A549 treated with Hydrocortisone at 1 μM for 4 hours (cell line): ENCODE measurements at places on chromosomes 6 and 20. TPM values are rescaled to one million over a fixed set of nuclear protein-coding genes. Genes with fewer than 3 reads are reported as not detected.

HCK gene
- 0.09 to 0.13 TPM (median 0.11 TPM) in 5 replicates for total RNA-seq

PROCR gene
- total RNA-seq: 105 to 147 TPM (median 140 TPM) in 5 replicates

PLCB4 gene
- 14.4 to 23.2 TPM (median 17.9 TPM) in 5 replicates for total RNA-seq

ZC2HC1B gene
- not detected in 5 replicates for total RNA-seq

FRMD1 gene
- total RNA-seq: 0.03 to 0.07 TPM in 2 of 5 replicates, not detected in the others

OR2J3 gene
- not detected in 5 replicates for total RNA-seq

CST2 gene
- 0.59 to 1.2 TPM (median 0.71 TPM) in 5 replicates for total RNA-seq

SYNGAP1 gene
- 3.1 to 4.8 TPM (median 4.4 TPM) in 5 replicates for total RNA-seq

ADGRB3 gene
- total RNA-seq: not detected in 5 replicates

PRELID3B gene
- total RNA-seq: 53.6 to 74.2 TPM (median 62.1 TPM) in 5 replicates

SNRNP48 gene
- total RNA-seq: 8.4 to 11.0 TPM (median 10.2 TPM) in 5 replicates

FAM209A gene
- total RNA-seq: 0.21 to 0.52 TPM (median 0.30 TPM) in 5 replicates

OR2B6 gene
- total RNA-seq: 0.15 to 0.31 TPM (median 0.18 TPM) in 3 of 5 replicates, not detected in the others

MOXD1 gene
- 1.3 to 2.7 TPM (median 1.5 TPM) in 5 replicates for total RNA-seq

SERPINB6 gene
- total RNA-seq: 130 to 138 TPM (median 133 TPM) in 5 replicates

SPATA25 gene
- total RNA-seq: 0.26 to 0.86 TPM (median 0.52 TPM) in 5 replicates

SAPCD1 gene
- 2.6 to 4.9 TPM (median 3.2 TPM) in 5 replicates for total RNA-seq

HLA-DQA2 gene
- total RNA-seq: not detected in 5 replicates

SRMS gene
- 0.11 to 0.15 TPM (median 0.13 TPM) in 5 replicates for total RNA-seq

PRSS16 gene
- 3.0 to 3.4 TPM (median 3.0 TPM) in 5 replicates for total RNA-seq
